ENCODE measurements at places on chromosomes 16 and 17. TPM values are rescaled to one million over a fixed set of nuclear protein-coding genes. Genes with fewer than 3 reads are reported as not detected.

DNA sequence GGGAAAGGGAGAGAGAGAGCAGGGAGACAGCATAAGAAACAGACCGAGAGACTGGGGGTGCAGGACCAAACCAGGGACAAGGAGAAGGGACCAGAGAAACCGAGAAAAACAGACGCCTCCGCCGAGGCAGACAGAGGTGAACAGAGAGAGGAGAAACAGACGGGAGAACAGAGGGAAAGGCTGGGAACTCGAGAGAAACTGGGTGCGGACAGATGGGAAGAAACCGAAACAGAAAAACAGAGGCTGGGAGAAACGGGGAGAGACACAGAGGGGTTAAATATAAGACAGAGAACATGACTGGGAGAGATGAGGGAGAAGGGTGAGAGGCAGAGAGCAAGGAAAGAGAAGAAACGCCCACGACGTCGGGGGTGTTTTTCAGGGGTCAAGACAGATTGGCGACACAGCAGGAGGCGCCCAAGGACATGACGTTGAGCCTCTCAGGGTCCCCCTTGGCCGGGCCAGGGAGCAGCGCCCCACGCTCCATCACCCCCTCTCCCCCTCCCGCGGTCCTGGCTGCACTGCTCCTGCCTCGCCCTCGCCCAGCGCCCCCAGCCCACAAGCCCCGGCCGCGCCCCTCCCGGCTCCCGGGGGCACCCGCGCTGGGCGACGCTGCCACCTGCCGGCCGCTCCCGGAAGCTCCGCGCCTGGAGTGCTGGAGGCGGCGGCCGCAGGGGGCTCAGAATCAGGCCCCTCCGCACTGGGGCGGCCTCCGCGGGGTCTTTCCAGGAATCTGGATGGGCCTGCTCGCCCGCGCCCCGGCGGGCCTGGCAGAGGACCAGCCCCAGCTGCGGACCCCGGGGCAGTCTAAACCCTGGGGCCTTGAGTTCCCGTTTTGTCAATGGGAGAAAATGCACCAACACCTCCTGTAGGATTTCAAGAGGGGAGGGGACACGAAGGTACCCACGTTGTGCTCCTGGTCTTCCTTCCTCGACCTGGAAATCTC, 1.3 kb upstream of the TMEM92 start:
- peak; percentile 90 for DNase-seq

- no peak for DNase-seq
These were observed 14.3 kb downstream of the CMTM3 start for GRCh38 chr16:66618588-66619375.

GRCh38 chr17:33982909-33983308, 272.2 kb upstream of the CCL2 start:
- DNase-seq: no peak

GRCh38 chr16:50114357-50115129, 38.6 kb upstream of the TENT4B start:
- no peak for DNase-seq

DNA sequence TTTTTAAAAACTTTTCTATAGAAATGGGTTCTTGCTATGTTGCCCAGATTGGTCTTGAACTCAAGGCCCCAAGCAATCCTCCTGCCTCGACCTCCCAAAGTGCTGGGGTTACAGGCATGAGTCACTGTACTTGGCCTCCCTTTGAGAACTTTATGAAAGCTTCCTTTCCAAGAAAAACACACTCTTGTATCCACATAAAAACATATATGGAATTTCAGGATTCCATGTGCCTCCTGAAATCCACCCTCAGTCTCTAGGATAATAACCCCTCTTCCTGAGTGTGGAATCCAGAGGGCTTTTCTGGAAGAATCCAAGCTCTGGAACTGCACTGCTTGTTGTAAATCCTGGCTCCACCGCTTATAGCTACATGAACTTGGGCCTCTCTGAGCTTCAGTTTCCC, 53.2 kb upstream of the MRTFB start:
- DNase-seq: peak; percentile 35

The GCGR gene
- total RNA-seq: 0.26 TPM

- DNase-seq: no peak
These were observed 594.3 kb upstream of the CDH5 start for GRCh38 chr16:65772134-65772732.

DNA sequence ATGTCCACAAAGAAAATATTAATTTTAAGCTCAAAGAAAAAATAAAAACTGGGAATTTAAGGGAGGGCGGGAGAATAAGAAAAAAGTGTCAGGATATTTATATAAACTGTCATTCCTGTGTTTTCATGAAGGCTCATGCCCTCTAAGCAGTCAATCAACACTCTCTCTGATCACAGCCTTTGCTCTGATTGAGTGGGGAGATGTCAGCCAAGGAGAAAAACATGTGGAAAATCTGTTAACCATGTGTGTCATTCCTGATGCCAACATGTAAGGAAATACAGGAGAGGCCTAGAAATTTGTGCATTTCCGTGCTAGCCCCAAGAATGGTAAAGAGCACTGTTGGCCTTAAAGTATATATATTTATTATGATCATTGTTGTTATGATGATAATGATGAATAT, 137.9 kb upstream of the IRX5 start:
- DNase-seq: no peak

DNA sequence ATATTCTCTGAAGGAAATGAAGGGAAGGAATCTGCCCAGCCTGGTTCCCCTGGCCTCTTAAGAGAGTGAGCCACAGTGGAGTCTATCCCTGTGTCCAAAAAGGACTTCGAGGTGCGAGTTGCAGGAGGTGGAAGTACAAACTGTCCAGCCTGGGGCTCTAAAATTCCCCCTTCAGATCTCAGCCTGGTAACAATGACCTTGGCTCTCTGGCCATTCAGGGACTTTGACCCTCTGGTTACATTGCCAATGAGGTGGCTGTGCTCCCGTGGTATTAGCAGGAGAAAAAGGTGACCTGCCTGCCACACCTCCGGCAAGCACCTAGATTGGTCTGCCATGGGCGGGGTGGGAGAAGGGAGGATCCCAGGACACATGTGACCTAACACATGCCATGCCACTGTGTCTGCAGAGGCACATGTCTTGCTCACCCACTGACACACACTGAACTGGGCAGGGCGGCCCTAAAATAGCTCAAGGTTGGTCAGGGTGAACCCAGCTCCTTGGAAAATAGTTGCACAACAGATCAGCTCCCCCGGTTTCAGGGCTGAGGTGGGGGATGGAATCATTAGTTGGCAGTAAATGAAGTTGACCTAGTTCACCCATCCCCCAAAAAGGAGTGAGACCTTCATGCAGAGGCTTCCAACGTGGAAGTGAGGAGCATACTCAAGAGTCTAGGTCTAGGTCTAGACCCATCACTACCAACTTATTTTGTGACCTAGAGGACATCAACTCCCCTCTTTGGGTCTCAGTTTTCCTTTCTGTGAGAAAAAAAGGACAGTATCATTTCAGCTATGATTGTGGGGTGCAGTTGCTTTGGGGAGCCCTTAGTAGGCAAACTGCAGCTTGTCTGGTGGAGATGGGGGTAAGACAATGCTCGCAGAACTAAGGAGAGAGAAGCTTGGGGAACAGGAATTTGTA, 2.2 kb downstream of the NR1D1 start:
- DNase-seq: no peak

The RPTOR gene
- total RNA-seq: 31.6 TPM

The ARHGAP44 gene
- 4.1 TPM for total RNA-seq

DNA sequence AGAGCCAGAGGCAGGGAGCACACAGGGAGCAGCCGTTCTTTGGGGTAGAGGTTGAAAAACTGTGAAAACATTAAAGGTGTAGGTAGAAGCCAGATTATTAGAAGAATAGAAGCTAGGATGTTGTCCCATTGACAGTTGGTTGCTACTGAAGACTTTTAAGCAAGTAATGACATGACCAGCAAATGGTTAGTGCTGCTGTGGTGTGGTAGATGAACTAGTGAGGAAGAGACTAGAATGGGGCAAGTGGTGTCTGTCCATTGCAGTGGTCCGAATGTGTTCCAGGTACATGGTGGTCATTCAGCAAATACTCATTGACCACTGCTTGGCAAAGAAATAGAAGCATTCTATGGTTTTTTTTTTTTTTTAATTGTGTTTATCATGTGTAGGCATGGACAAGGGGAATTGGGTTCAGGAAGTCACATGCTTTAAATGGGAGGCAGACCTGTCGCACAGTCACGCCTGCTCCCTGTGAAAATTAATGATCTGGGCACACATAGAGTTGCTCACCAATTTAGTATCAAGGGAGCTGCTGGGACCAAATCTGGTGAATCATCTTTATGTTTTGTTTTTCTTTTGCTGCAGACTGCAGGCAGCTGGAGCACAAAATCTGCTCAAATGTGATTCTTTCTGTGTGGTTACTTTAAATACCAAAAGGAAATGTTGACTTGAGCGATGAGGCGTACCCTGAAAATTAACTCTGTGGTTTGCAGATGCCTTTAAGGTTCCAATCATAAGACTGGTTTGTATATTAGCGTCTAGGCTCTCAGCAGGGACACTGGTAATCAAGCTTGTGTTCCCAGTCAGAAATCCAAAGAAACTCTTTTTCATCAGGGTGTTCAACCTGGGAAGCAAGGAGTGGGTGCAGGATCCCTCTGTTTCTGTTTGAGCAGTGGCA, 30.7 kb downstream of the YPEL2 start:
- DNase-seq: no peak

GRCh38 chr17:1058423-1059130, 61.6 kb downstream of the TIMM22 start:
- DNase-seq: no peak

DNA sequence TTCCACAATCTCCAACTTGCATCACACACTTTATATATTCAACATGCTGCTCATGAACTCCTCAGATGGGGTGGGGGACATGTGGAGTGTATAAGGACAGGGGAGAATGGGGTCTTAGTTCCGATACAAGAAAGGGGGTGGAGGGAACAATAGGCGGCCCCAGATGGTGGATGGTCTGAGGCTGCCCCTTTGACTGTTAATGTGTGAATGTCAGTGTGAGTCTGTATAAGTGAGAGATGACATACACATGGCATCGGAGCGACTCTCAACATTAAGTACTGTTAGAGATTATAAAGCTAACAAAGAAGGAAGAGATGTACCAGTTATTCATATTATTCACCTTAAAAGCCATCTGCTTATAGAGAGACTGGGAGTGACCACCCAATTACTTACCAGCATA, 193.1 kb downstream of the AXIN2 start:
- no peak for DNase-seq

The MYL4 gene
- 1.5 TPM for total RNA-seq

The NTN1 gene
- total RNA-seq: 3.1 TPM

DNA sequence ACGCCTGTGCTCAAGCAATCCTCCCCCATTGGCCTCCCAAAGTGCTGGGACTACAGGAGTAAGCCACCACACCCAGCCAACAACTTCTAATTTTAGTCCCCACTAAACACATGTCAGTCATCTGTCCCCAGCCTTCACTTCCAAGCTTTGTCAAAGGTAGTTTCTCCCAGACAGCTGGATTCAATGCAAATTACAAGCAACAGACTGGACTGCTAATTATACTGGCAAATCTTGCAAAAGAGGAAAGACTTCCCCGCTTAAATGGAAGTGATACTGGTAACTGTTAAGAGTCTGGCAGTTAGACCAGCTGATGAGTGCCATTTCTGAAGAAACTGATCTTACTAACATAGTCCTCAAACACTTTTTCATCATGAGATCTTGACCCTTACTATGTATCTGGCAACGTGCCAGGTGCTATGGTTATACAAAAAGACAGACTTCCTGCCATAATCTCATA, 8.2 kb upstream of the GGA2 start:
- DNase-seq: no peak

The ITGB3 gene
- 17.9 TPM for total RNA-seq

GRCh38 chr17:78674595-78675315, 97.6 kb upstream of the DNAH17 start:
- DNase-seq: peak; percentile 86

- DNase-seq: no peak
These were observed 6.1 kb downstream of the DRG2 start for GRCh38 chr17:18093616-18094408.

DNA sequence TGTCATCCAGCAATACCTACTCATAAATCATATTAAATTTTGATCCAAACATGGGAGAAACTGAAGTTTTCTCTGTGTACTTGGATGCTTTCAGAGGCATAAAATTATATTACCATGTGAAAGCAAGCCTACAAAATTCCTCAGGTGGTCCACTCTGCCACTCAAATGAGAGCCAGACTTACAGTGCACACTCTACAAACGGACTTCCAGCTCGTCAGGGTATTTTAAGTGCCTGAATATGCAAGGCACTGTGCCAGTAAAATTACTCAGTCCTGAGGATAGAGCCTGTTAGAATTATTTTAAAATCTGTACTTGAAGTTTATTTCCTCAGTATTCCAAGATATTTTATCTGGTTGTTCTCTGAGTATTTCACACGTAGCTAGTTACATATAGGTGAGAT, 54.5 kb downstream of the TENT4B start:
- no peak for DNase-seq

- DNase-seq: no peak
These were observed 20.7 kb downstream of the SPHK1 start for GRCh38 chr17:76404976-76405563.

- DNase-seq: peak; percentile 69
These were observed 17.7 kb downstream of the PRAC1 start for GRCh38 chr17:48704361-48705248.

The PCYT2 gene
- total RNA-seq: 33.9 TPM

The TNK1 gene
- total RNA-seq: 0.71 TPM

- no peak for DNase-seq
These were observed 725 bp upstream of the ARL5C start for GRCh38 chr17:39166437-39167335.

The RNF112 gene
- 3.9 TPM for total RNA-seq

GRCh38 chr16:17389384-17389783, 81.4 kb downstream of the XYLT1 start:
- DNase-seq: no peak

All from mesenteric fat pad (tissue), 1 donor.